Activated CD4-positive, alpha-beta T cell treated with anti-CD3 and anti-CD28 coated beads, Interleukin-2, amount 10 ng/mL, durations not matched to agents 7 days and 5 days (primary cell): ENCODE measurements at places on chromosomes 6 and 20. TPM values are rescaled to one million over a fixed set of nuclear protein-coding genes. Genes with fewer than 3 reads are reported as not detected.

Gene PHACTR1
- 0.19 TPM for total RNA-seq

Gene SH3BGRL2
- total RNA-seq = 0.17 TPM

Gene MYL9
- 0.42 TPM for total RNA-seq

Gene PTGIS
- total RNA-seq = 0.40 TPM

Gene KIF25
- not detected for total RNA-seq

Gene PPIL6
- total RNA-seq = 0.22 TPM

Gene DEFB132
- not detected for total RNA-seq

Gene KIF13A
- total RNA-seq = not detected

Gene PROKR2
- total RNA-seq = not detected

Gene VGLL2
- total RNA-seq = not detected

Gene CUL9
- total RNA-seq = 57.8 TPM

Gene PRL
- not detected for total RNA-seq

Gene RNF182
- not detected for total RNA-seq

Gene HLA-DQA2
- total RNA-seq = 0.62 TPM

DNA sequence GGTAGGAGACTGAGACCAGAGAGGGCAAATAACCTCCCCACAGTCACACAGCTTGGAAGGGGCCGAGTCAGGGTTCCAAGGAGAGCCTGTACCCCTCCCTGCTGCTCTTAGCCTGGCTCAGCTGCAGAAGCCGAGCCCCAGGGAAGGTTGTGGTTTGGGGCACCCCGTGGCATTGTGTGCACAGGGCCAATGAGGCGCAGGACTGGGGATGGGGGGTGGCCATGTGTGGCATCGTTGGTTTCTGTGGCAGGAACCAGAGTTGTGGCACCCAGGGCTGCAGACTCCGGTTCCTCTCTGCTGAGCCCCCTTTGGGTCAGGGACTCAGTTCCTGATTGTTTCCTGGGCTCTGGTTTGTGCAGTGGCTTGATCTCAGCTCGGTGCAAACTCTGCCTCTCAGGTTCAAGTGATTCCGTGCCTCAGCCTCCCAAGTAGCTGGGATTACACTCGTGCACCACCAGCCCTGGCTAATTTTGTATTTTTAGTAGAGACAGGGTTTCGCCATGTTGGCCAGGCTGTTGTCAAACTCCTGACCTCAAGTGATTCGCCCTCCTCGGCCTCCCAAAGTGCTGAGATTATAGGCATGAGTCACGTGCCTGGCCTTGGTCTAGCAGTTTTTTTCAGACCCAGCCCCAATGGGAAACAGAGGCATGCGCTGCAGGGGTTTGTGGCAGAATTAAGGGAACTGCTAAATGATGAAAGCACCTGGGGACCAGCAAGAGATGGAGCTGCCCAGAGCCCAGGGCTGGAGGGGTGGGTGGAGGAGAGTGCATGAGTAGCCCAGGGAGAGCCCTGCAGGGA, 221.0 kb upstream of the SULF2 start:
- H3K27ac ChIP-seq = no peak overlapping the region
- H3K4me1 ChIP-seq = peaks cover 2% of the 10 kb centered on the region
- no peak overlapping the region for H3K4me3 ChIP-seq
- DNase-seq = no peak
- H3K27me3 ChIP-seq = no peaks in the 10 kb centered on the region

GRCh38 chr6:152386131-152386530, 251.0 kb downstream of the SYNE1 start:
- H3K36me3 ChIP-seq = no peaks in the 10 kb centered on the region
- H3K27ac ChIP-seq = no peak overlapping the region
- peaks cover 26% of the 10 kb centered on the region for H3K27me3 ChIP-seq

GRCh38 chr6:16800942-16801341, 39.7 kb upstream of the ATXN1 start:
- no peak overlapping the region for H3K4me3 ChIP-seq
- no peaks in the 10 kb centered on the region for H3K4me1 ChIP-seq
- no peak overlapping the region for H3K27ac ChIP-seq
- H3K27me3 ChIP-seq = peaks cover 6% of the 10 kb centered on the region
- no peak for DNase-seq
- no peaks in the 10 kb centered on the region for H3K36me3 ChIP-seq

GRCh38 chr20:43953919-43954592, 39.4 kb downstream of the TOX2 start:
- no peak overlapping the region for H3K4me3 ChIP-seq
- DNase-seq = no peak
- H3K36me3 ChIP-seq = peaks cover 15% of the 10 kb centered on the region

- peaks cover 35% of the 10 kb centered on the region for H3K27me3 ChIP-seq
- peak; percentile 77 for DNase-seq
- no peaks in the 10 kb centered on the region for H3K36me3 ChIP-seq
- peaks cover 22% of the 10 kb centered on the region for H3K4me1 ChIP-seq
- no peak overlapping the region for H3K27ac ChIP-seq
- H3K4me3 ChIP-seq = peak overlapping the region; percentile 57
Measured at GRCh38 chr20:46022411-46023147, 6.4 kb upstream of the SLC12A5 start.

- peaks cover 3% of the 10 kb centered on the region for H3K4me1 ChIP-seq
- DNase-seq = no peak
- H3K27ac ChIP-seq = no peak overlapping the region
- H3K4me3 ChIP-seq = no peak overlapping the region
- H3K27me3 ChIP-seq = no peaks in the 10 kb centered on the region
Measured at GRCh38 chr20:22411627-22412450, 172.5 kb downstream of the FOXA2 start.

DNA sequence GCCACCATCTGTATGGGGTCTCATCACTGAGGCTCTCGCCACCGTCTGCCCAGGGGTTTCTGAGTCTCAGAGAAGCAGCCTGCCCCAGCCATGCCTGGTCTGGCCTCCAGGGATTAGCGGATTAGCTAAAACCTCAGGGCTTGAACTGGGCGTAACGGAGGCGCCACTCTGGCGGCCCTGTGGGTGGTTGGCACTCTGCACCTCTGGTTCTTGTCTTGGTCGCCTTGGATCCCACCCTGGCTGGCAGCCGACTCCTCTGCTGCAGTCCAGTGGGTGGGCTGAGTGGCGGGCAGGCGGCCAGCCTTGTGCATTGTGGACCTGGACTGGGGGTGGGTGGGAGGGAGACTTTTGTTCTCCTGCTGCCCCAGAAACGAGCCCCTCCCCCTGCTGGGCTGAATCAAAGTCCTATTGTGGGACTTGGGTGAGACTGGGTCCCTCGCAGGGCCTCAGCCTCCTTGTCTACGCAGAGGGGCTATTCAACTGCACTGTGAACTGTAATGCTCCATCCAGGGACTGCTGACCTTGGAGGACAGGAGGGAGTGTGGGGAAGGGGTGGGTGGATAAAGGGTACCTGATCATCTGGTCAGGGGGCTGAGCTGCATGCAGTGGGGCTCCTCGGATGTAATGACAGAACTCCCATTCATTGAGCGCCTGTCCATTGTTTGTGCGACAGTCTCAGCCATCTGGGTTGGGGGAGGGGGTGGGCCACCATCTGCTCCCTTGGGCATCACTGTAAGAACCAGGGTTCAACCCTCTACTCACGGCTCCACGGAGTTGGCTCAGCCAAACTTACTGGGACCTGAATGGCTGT, 23.9 kb downstream of the SUN5 start:
- H3K4me3 ChIP-seq = no peak overlapping the region
- H3K27me3 ChIP-seq = no peaks in the 10 kb centered on the region
- H3K4me1 ChIP-seq = peaks cover 14% of the 10 kb centered on the region
- DNase-seq = no peak

GRCh38 chr20:19783966-19784401, 25.9 kb downstream of the RIN2 start:
- H3K4me3 ChIP-seq = no peak overlapping the region
- H3K27ac ChIP-seq = no peak overlapping the region
- DNase-seq = no peak
- H3K27me3 ChIP-seq = peaks cover 3% of the 10 kb centered on the region

- peaks cover 19% of the 10 kb centered on the region for H3K4me1 ChIP-seq
- peaks cover 12% of the 10 kb centered on the region for H3K36me3 ChIP-seq
- no peaks in the 10 kb centered on the region for H3K27me3 ChIP-seq
- DNase-seq = peak; percentile 64
- H3K27ac ChIP-seq = no peak overlapping the region
- no peak overlapping the region for H3K4me3 ChIP-seq
Measured at GRCh38 chr6:107866606-107867301, 42.6 kb upstream of the SCML4 start.

GRCh38 chr6:24867104-24867703, 68.5 kb upstream of the ARMH2 start:
- no peaks in the 10 kb centered on the region for H3K27me3 ChIP-seq
- H3K27ac ChIP-seq = peak overlapping the region; percentile 41
- peaks cover 86% of the 10 kb centered on the region for H3K36me3 ChIP-seq
- no peak overlapping the region for H3K4me3 ChIP-seq
- peaks cover 59% of the 10 kb centered on the region for H3K4me1 ChIP-seq

- no peaks in the 10 kb centered on the region for H3K36me3 ChIP-seq
- no peak overlapping the region for H3K27ac ChIP-seq
Measured at GRCh38 chr6:136889271-136890193, 32.6 kb upstream of the SLC35D3 start.

GRCh38 chr6:4606821-4607704, 169.1 kb upstream of the CDYL start:
- H3K4me1 ChIP-seq = peaks cover 6% of the 10 kb centered on the region
- no peak overlapping the region for H3K27ac ChIP-seq
- no peak overlapping the region for H3K4me3 ChIP-seq
- H3K27me3 ChIP-seq = no peaks in the 10 kb centered on the region

GRCh38 chr6:106757267-106757666, 127.9 kb downstream of the QRSL1 start:
- H3K4me3 ChIP-seq = no peak overlapping the region
- no peak for DNase-seq
- no peaks in the 10 kb centered on the region for H3K36me3 ChIP-seq
- no peak overlapping the region for H3K27ac ChIP-seq
- H3K4me1 ChIP-seq = no peaks in the 10 kb centered on the region

DNA sequence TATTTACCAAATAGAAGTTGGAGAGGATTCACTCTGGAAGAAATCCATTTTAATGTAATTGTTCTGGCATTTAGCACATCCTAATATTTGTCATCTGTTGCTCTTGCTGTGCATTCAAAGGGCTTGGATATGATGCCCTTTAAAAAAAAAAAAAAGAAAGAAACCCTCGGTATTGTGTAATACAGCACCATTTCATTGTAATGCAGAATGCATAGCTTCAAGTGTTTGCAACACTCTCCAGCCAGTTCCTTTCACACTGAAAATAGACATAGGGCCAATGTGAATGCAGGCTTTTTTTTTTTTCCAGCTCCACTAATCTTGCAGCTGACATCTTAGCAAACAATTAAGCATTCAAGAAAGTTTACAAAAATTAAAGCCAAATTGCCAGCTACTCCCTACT, 197.4 kb upstream of the POU3F2 start:
- no peak overlapping the region for H3K4me3 ChIP-seq
- H3K27ac ChIP-seq = no peak overlapping the region
- H3K36me3 ChIP-seq = no peaks in the 10 kb centered on the region
- DNase-seq = no peak

DNA sequence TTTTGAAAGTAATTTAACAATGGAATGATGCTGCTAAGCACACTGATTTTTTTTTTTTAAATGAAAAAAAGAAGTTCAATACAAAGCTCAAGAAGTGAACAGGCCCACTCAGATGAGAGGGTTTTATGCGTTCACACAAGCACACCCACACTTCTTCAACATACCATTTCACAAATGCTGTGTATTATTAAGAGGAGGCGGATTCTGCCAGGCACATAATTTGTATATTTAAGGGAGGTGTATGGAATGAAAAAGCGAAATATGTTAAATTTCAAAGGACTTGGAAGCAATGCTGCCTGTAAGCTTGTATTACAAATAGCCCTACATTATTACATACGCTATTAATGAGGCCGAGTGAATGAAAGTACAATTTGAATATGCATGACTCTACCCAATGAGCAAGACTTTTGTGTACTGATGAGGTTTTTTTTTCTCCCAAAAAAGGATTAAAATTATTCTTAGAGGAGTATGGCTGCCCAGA, 123.9 kb downstream of the INSM1 start:
- peaks cover 28% of the 10 kb centered on the region for H3K4me1 ChIP-seq
- no peak overlapping the region for H3K4me3 ChIP-seq
- no peaks in the 10 kb centered on the region for H3K27me3 ChIP-seq
- H3K27ac ChIP-seq = no peak overlapping the region

GRCh38 chr20:58452667-58453255, 62.4 kb downstream of the APCDD1L start:
- H3K4me3 ChIP-seq = no peak overlapping the region
- H3K36me3 ChIP-seq = peaks cover 23% of the 10 kb centered on the region
- no peak for DNase-seq
- H3K27me3 ChIP-seq = no peaks in the 10 kb centered on the region
- no peak overlapping the region for H3K27ac ChIP-seq

- no peaks in the 10 kb centered on the region for H3K36me3 ChIP-seq
- H3K27ac ChIP-seq = no peak overlapping the region
- no peak for DNase-seq
Measured at GRCh38 chr20:61112515-61112914, 139.5 kb upstream of the CDH4 start.

- no peaks in the 10 kb centered on the region for H3K36me3 ChIP-seq
- no peak overlapping the region for H3K27ac ChIP-seq
Measured at GRCh38 chr6:2639896-2640295, 110.8 kb downstream of the MYLK4 start.

DNA sequence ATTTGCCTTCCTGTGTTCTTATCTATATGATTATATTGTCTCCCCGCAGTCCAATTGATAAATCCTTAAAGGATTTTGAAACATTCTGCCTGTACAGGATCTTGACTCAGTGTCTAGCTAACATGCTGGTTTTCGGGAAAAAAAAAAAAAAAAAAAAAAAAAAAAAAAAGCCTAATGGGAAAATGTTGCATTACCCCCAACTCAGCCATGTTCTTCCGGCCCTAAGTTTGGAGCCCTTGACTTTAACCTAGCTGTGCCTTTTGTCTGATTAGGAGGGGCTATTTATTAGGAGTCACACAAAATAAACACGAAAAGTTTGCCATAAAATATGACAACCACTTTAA, 244.4 kb upstream of the TCF21 start:
- DNase-seq = no peak
- H3K4me3 ChIP-seq = no peak overlapping the region
- H3K4me1 ChIP-seq = no peaks in the 10 kb centered on the region
- no peaks in the 10 kb centered on the region for H3K27me3 ChIP-seq

DNA sequence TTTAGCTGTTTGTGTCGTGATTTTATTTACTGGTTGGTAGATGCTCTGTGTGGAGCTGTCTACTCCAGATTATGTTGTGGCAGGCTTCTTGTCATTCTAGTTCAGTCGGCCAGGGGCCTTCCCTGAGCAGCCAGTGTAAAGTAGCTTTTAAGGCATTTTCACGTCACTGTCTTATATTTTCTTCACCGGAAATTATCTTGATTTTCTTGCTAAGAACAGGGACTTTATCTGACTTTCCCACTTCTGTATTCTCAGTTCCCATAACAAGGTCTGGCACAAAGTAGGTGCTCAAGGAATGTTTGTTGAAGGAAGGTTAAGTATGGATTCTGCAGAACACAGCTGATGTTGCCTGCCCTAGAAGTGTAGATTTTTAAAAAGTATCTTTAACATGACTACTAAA, 868 bp downstream of the LTV1 start:
- no peaks in the 10 kb centered on the region for H3K27me3 ChIP-seq
- peak overlapping the region; percentile 94 for H3K4me3 ChIP-seq
- DNase-seq = peak; percentile 22
- H3K36me3 ChIP-seq = peaks cover 39% of the 10 kb centered on the region
- H3K4me1 ChIP-seq = peaks cover 20% of the 10 kb centered on the region

GRCh38 chr6:33885132-33886057, 81.6 kb upstream of the MLN start:
- no peak overlapping the region for H3K4me3 ChIP-seq
- H3K27me3 ChIP-seq = peaks cover 13% of the 10 kb centered on the region
- no peak for DNase-seq
- H3K27ac ChIP-seq = no peak overlapping the region
- peaks cover 16% of the 10 kb centered on the region for H3K4me1 ChIP-seq

- no peak for DNase-seq
- peaks cover 4% of the 10 kb centered on the region for H3K27me3 ChIP-seq
- no peaks in the 10 kb centered on the region for H3K4me1 ChIP-seq
- H3K27ac ChIP-seq = no peak overlapping the region
- no peak overlapping the region for H3K4me3 ChIP-seq
Measured at GRCh38 chr20:57794600-57795341, 85.0 kb upstream of the PMEPA1 start.
